MM.1S (cell line): ENCODE measurements at places on chromosomes 3 and 15.

DNA sequence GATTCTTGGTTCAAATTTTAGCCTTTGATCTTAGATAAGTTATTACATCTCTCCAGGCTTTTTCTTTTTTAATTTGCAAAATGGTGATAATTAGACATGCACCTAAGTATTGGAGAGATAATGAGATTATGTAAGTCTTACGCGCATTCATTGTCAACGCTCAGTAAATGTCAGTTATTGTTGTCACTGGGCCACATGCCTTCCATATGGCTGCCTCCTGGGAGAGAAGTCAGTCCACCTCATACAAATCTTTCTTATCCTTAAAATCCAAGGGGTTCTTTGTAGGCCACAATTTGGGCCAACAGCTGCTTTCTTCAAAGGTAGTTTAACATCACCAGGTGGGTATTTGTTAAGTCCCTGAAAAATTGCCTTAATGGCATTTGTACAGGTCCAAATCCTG is 25.5 kb upstream of the PTPRG start:
- DNase-seq = no peak
- H3K36me3 ChIP-seq = no peaks in the 10 kb centered on the region

DNA sequence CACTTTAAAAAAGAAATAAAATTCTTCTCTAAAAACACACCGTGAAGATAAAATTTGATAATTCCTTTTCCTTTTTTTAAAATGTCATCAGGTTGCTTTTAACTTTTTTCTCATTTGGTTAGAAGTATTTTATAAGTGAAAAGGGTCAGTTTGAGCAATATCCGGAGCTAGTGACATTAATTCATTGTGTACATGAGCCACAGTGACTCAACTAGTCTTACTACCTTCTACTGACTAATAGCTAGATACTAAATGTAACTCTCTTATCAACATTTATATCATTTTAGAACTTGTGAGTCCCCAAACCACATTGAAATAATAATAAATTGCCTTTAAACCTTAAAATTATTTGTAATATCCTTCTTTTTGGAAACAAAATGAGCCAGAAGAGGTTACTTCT is 101.2 kb upstream of the ZBTB20 start:
- no peak overlapping the region for H3K27ac ChIP-seq
- DNase-seq = no peak
- no peaks in the 10 kb centered on the region for H3K27me3 ChIP-seq
- H3K36me3 ChIP-seq = no peaks in the 10 kb centered on the region

GRCh38 chr15:67831363-67831762 is 6.1 kb downstream of the SKOR1 start:
- DNase-seq = no peak
- H3K27me3 ChIP-seq = peaks cover 16% of the 10 kb centered on the region; the same call in 1 of the 2 replicates
- no peaks in the 10 kb centered on the region for H3K36me3 ChIP-seq

GRCh38 chr15:88031461-88031860 is 225.1 kb downstream of the NTRK3 start:
- no peak overlapping the region for H3K4me3 ChIP-seq
- no peak overlapping the region for H3K27ac ChIP-seq
- H3K27me3 ChIP-seq = no peaks in the 10 kb centered on the region
- no peaks in the 10 kb centered on the region for H3K36me3 ChIP-seq
- no peak for DNase-seq
- H3K4me1 ChIP-seq = no peaks in the 10 kb centered on the region

- H3K4me1 ChIP-seq = no peaks in the 10 kb centered on the region
- H3K36me3 ChIP-seq = no peaks in the 10 kb centered on the region
- H3K27me3 ChIP-seq = no peaks in the 10 kb centered on the region
- no peak overlapping the region for H3K4me3 ChIP-seq
- no peak overlapping the region for H3K27ac ChIP-seq
Observed at GRCh38 chr3:142705198-142705597, 18.6 kb upstream of the TRPC1 start.

- H3K27me3 ChIP-seq = no peaks in the 10 kb centered on the region
- no peaks in the 10 kb centered on the region; the same call in 1 of the 2 replicates for H3K4me1 ChIP-seq
- peak within 1 kb of the TSS; percentile 41; the same call in 1 of the 2 replicates for H3K27ac ChIP-seq
- no peaks in the 10 kb centered on the region for H3K36me3 ChIP-seq
- DNase-seq = peak; percentile 81
Observed at GRCh38 chr3:122680475-122681283, at the start of gene PARP14. TSS of gene PARP14 (plus strand) at chr3:122680839. CDS start at chr3:122680884, 45 bp downstream.
